ENCODE measurements at places on chromosomes 5 and 9. TPM values are rescaled to one million over a fixed set of nuclear protein-coding genes. Genes with fewer than 3 reads are reported as not detected.

RARS1 gene
- total RNA-seq = 243 TPM

SLC44A1 gene
- total RNA-seq = 50.1 TPM

TMC1 gene
- not detected for total RNA-seq

LEAP2 gene
- under 0.01 TPM for total RNA-seq

STARD4 gene
- total RNA-seq = 102 TPM

ZNF483 gene
- 5.9 TPM for total RNA-seq

PAEP gene
- total RNA-seq = not detected

FAM78A gene
- total RNA-seq = 0.59 TPM

ARSI gene
- 6.5 TPM for total RNA-seq

ANKRD31 gene
- 0.29 TPM for total RNA-seq

TUSC1 gene
- 13.8 TPM for total RNA-seq

CDC14B gene
- 44.2 TPM for total RNA-seq

FIBCD1 gene
- 5.3 TPM for total RNA-seq

DNA sequence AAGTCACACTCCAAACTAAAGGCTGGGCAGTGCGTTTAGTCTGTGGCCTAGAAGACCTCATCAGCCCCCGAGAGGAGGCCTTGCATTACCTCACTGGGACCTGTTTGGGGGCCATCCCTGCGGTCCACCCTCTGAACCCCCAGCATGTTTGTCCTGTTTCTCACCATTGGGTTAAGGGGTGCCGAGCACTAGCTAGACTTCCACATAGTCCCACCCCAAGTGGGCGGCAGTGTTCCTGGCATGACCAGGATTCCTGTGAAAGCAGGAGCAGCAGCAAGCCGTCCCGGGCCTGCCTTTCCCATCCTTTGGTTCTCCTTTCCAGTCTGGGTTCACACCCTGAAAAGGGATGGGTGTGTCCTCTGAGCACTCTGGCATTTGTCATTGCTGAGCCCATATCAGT is 26.6 kb upstream of the SAP30L start:
- DNase-seq = no peak

- peak; percentile 86 for DNase-seq
These were observed 1.4 kb downstream of the GNAQ start for GRCh38 chr9:78030296-78030552.

GRCh38 chr5:132094393-132095076 is 20.9 kb downstream of the CSF2 start:
- DNase-seq = peak; percentile 94

GRCh38 chr5:31781772-31782171 is 142.8 kb downstream of the PDZD2 start:
- no peak for DNase-seq

DNA sequence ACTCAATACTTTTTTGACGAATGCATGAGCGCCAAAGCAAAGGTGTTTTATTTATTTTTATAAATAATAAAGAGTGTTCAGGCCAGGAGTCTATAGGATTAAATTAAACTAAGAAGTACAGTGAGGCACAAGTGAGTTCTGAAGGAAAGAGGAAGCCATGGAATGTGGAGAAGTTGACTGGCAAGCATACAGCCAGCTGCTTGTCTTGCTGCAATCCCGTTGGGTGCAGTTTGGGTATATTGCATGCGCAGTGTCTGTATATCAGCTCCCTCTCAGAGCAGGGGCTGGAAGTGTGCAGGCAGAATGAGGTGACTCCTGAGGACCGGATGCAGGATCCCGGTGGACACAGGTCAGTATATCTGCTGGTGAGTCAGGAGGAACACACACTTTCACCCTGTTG is 315.6 kb downstream of the ZSWIM6 start:
- no peak for DNase-seq

DNA sequence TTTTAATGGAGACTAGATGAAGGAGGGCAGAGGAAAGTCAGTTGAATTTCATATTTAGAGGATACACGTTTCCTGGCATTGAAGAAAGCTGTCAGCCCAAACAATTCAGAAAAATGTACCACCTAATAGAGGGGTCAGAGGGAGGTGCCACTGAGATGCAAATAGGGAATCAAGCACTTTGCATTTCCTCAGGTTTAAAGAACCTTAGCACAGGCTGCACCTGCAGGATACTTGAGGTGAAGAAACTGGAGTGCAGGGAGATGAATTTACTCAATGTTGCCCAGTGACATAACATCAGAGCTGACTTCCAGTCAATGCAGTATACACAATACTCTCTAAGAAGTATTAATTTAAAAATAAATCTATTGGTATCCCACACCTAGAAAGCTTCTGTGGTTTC is 67.0 kb upstream of the MAST4 start:
- no peak for DNase-seq

- DNase-seq = peak; percentile 84
These were observed 518 bp downstream of the SPRY4 start for GRCh38 chr5:142324136-142324870.

- DNase-seq = no peak
These were observed 143.5 kb upstream of the DAPK1 start for GRCh38 chr9:87354147-87354546.

DNA sequence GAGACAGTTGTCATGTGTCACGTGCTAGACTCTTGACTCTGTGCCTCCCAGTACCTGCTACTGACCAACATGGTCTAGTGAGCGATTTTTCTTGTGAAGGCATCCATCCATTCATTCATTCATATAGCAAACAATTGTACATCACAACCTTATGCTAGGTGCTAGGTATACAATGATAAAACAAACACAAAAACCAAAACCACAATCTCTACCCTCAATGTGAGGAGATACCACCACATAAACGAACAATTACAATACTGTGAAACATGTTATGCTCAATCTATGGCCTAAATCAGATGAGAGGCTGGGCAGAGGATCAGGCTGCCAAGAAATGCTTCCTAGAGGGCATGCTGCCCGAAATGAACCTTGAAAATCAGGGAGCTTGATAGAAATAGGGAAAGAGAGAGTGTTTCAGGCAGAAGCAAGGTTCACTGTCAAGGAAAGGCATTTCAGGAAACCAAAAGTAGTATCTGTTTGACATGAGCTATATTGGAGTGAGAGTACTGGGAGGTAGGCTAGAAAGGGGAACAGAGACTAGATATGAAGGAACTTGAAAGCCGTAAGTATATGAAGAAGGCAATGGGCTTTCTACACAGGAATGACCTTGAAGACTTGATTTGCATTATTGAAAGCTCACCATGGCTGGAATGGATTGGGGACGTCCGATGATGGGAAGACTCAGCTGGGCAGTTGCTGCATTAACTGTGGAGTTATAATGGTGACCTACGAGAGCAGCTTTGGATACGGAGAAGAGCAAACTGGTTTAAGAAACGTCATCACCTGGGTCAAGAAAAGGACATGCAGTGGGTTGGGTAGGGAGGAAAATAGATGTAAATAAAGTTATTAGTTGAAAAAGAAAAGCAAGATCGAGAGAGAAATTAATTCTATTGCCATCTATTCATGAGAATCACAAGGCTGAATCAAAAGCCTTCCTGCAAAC is 90.1 kb downstream of the THBS4 start:
- no peak for DNase-seq

- no peak for DNase-seq
These were observed 188.5 kb upstream of the NREP start for GRCh38 chr5:111945535-111945934.

DNA sequence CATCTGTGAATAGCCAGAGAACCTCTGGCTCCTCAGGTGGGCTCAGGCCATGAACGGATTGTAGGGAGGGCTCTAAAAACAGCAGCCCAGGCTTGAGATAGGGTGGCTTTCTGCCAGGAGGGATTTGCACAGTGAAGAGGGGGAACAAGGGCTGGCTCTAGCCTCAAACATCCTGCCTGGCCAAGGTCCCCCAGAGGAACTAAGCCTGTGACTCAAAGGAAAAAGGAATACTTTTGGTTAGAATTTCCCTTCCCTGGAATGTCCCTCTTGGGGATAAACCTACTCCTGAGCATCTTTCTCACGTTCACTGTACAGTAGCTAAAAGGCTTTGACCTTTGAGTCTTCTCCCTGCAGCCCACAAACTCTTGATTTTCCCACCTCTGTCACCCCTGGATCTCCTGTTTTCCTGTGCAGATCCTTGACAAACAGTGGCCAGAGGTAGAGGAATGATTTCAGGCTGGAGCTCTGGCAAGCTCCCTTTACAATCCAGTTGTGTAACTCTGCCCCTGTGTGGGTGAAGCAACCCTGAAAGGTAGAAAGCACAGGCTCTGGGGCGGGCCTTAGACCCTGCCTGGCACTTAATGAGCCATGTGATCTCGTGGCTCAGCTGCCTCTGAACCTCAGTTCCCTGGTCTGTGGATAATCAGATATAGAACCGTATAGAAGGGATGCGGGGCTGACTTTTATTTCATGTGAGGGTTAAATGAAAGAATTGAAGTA is 17.4 kb downstream of the SEC61B start:
- peak; percentile 85 for DNase-seq

- DNase-seq = no peak
These were observed 810.9 kb upstream of the ACO1 start for GRCh38 chr9:31573561-31573960.

- no peak for DNase-seq
These were observed 89.0 kb upstream of the IRX2 start for GRCh38 chr5:2840372-2840915.

DNA sequence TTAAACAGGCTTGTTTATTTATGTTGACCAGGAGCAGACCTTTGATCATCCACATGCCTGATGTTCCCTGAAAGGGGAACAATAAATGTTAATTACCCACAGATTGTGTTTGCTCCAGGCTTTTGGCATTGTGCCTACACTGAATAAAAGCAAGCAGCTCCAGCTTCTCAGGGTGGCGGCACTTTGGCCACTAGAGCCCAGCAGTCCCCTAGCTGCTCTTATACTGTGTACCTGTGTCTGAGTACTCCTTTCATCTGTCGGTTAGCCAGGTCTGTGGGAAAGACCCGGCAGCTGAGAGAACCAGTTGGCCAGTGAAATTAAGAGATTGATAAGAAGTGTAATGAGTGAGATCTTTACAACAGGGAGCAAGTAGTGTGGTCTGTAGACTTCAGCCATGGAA is 254.8 kb upstream of the FTMT start:
- DNase-seq = no peak

DNA sequence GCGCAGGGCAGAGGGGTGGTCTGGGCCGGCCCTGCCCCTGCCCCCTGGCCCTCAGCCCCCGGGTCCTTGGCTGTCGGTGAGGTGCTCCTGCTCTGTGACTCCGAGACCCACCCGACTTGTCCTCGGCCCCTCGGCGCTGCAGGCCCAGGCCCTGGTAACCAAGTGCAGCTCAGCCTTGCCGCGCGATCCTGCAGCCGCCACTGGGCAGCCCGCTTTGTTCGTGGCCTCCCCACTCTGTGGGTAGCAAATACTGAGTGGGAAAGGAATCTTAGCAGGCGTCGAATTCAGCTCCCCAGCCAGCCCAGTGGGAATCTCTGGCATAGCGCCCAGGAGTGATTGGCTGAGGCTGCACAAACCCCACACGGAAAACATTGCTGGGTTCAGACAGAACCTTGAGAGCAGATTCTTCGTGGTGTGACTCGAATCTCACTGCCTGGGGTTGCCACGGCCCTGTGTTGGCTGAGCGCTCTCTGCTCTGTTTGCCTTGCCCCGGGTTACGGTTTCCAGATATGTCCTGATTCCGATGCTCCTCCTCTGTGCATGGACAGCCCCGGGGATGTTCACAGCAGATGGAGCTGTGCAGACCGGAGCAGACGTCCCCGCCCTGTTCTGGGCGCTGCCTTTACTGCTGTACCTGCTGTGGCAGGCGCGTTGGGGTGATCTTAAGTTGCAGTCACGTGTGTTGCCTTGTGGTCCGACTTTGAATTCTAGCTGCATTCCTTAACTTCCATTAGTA is 13.4 kb upstream of the EXOC3 start:
- peak; percentile 97 for DNase-seq

GRCh38 chr5:35838370-35839042 is 18.2 kb upstream of the IL7R start:
- no peak for DNase-seq

DNA sequence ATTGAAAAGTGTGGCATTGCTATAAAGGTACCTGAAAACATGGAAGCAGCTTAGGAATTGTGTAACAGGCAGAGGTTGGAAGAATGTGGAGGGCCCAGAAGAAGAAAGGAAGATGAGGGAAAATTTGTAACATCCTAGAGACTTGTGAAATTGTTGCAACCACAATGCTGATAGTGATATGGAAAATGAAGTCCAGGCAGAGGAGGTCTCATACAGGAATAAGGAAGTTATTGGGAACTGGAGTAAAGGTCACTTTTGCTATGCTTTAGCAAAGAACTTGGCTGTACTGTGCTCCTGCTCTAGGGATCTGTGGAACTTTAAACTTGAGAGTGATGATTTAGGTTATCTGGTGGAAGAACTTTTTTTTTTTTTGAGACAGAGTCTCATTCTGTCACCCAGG is 43.5 kb downstream of the PTPDC1 start:
- no peak for DNase-seq

DNA sequence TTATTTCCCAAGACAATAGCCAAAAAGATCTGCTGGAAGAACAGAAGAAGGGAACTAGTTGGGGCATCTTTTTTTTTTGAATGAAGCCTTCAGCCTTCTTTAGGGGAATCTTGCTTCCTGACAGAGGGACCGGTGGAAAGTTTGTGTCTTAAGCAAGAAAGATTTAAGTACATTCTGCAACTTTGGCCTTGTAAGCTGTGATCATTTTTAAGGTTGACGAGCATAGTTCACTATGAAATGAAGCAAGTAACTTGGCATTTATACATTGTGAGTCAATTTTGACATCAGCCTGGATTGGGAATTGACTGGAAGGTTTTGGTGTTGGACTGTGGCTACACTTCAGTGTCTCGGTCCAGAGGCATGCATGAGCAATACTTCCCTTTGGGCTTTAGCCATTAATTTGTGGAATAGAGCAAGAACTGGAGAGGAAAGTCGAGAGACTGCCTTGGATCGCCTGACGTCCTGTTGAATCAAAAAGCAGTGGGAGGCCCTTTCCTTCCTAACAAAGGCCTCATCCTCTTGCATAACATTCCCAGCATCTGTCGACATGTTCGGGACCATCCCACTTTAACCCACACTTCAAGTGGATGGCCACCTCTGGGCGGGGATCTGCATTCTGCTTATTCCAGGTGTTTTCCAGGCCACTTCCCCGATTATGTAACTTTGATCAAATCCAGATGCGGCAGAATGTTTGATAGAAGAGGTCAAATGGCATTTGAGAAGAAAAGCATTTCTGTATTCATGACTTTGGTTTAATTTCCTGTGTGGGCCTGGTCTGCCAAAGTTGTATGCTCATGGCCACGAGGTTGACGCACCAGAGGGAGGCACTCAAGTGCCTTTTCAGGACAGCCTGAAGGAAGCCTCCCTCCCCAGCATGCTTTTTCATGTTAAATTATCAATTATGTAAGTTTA is 12.5 kb downstream of the ABL1 start:
- DNase-seq = peak; percentile 91

DNA sequence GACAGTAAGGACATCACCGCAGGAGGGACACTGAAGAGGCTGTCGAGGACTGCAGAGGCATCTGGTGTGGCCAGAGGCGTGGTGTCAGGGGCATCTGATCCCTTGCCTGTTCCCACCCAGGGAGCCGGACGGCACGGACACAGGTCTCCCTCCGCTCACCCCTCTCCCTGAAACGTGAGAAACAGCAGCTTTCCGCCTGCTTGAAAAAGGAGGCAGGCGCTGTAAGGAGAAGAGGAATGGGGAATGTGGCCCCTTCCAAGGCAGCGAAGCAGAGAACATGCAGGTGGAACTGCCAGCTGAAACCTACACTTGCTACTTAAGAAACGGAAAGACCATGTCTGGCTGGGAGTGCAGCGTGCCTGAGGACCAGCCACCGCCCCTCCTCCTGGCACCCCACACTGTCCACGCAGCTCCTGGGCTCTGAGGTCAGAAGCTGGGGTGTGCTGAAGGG is 176.2 kb downstream of the GAPVD1 start:
- peak; percentile 72 for DNase-seq

GRCh38 chr5:37490931-37491330 is 111.8 kb downstream of the WDR70 start:
- no peak for DNase-seq

GRCh38 chr5:43312076-43312661 is 1.0 kb downstream of the HMGCS1 start:
- peak; percentile 36 for DNase-seq
